ENCODE measurements at places on chromosomes 11 and 22.
A peak's percentile ranks its signal among the peaks of the same experiment; 100 is the strongest.

DNA sequence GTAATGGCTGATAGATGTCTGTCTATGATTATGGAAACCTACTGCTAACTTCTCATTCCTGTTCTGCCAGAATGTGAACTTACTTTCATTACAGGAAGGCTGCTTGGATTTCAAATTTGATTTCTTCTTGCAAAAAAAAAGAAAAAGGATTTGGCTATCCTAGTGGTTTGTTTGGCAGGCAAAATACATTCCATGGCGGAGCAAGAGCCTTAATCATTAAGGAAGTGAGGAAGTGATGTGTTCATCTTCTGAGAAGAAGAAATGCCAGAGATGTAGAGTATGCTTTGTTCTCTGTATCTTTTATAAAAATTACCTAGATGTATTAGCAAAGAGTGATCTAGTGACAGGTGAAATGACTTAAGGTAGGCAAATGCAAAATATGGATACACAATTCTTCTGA lies 356.3 kb downstream of the SOX6 start:
- no peak for DNase-seq

- DNase-seq, result no peak
These were observed 3.1 kb upstream of the CLDN5 start for GRCh38 chr22:19527321-19527721.

GRCh38 chr11:109658190-109658589 lies 236.2 kb downstream of the C11orf87 start:
- DNase-seq, result no peak

DNA sequence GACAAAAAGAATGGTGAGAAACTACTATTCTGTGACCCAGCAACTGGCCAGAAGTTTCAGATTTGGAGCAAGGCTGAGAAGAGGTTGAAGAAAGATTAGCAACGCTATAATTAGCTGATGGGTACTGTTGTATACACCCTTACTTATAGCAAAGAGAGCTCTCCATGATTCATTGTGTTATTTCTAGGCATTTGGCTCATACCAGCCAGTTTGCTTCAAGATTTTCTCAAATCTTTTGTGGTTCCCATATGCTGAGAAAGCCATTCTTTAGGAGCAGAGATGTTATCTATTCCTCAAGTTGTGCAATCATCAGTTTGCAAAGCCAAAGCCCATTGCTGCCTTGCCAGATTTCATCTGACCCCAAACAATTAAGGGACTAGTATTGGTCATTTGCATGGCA lies 179.4 kb downstream of the ETS1 start:
- no peak for DNase-seq

GRCh38 chr22:31179345-31179744 lies 19.4 kb downstream of the RNF185 start:
- DNase-seq, result no peak

- DNase-seq, result no peak
These were observed 2.4 kb downstream of the RRP8 start for GRCh38 chr11:6601041-6601461.

- no peak for DNase-seq
These were observed 36.9 kb upstream of the LINC01488 start for GRCh38 chr11:69444381-69445130.

GRCh38 chr11:122229078-122229477 lies 113.1 kb upstream of the BLID start:
- DNase-seq, result no peak

- no peak for DNase-seq
These were observed 16.7 kb downstream of the MMP7 start for GRCh38 chr11:102513869-102514268.

DNA sequence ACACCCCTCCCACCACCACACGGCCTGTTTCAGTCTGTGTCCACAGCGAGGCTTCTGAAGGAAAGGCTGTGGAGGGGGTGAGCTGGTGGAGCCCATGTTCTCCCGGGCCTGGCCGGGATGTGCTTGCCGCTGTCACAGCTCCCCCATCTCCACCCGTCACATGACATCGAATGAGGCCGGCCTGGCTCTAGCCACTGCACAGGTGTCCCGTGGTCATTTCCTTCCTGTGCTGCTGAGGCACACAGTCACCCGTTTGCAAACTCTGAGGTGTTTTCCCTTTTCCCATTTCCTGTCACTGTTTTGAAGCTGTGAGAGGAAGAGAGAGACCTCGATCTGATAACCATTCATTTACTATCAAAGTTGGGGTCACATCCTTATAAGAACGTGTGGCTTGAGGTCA lies 55.7 kb upstream of the CLDN5 start:
- no peak for DNase-seq

- DNase-seq, result no peak
These were observed 109.1 kb downstream of the TRPC6 start for GRCh38 chr11:101474666-101475065.

GRCh38 chr11:123139206-123139605 lies 55.8 kb downstream of the CLMP start:
- no peak for DNase-seq

DNA sequence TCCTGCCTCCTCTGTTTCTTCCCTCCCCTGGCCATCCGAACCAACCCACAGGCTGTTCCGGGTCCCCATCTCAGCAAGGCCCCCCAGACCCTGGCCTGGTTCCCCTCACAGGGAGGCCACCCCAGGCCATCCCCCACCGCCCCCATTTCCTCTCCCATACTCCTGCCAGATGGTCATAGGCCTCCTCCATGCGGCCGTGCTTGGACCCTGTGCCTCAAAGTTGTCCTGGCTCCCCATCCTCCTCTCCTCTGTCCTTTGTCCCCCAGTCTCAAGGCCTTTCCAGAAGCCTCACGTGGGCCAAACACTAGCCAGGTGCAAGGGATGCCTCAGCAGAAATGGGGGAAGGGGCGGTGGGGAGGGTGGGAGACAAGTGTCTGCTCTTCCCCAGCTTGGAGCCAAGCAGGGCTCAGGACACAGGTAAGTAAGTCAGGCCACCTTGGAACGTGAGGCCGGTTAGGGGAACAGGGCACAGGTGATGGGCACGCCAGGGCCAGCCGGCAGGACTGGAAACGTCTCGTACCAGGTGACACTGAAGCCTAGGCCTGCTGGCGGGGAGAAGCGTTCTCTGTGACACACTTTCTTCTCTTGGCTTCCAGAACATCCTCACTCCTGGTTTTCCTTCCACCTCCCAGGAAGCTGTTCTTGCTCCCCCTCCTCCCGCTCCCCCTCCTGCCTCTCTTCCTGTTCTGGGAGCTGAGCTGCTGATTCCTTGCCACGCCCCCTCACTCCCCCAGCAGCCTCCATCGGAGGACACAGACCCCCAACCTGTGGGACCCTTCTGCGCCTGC lies 31.5 kb upstream of the SLC22A12 start:
- no peak for DNase-seq

GRCh38 chr11:119374632-119375336 lies 6.7 kb downstream of the USP2 start:
- no peak for DNase-seq

GRCh38 chr11:134332189-134332631 lies 422 bp downstream of the GLB1L2 start:
- no peak for DNase-seq

DNA sequence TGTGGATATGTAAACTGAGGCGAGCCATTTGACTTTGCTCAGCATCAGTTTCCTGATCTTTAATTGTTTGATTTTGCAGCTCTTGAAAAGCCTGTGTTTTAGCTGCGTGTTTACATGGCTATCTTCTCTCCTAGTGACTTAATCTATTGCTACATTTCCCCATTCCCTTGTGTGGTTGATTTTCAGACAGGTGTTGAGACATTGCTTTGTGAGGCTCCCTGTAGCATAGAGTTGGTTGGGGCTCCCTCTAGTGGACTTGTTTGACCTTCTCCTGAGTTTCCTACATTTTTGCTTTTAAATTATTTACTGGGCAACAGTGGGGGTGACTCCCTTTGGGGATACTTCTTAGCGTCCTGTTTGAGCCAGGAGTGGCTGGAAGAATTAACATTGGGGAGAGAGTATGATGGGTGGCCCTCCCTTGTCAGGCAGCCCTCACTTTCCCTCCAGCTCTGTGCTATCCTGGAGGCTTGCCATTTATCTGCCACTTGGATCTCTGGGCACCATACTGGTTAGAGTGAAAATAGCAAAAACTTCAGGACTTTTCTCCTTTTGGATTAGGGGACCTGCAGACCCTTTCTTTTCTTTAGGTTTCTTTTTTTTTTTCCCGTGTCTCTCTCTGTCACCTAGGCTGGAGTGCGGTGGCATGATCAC lies 9.2 kb upstream of the CBL start:
- DNase-seq, result peak; percentile 87

DNA sequence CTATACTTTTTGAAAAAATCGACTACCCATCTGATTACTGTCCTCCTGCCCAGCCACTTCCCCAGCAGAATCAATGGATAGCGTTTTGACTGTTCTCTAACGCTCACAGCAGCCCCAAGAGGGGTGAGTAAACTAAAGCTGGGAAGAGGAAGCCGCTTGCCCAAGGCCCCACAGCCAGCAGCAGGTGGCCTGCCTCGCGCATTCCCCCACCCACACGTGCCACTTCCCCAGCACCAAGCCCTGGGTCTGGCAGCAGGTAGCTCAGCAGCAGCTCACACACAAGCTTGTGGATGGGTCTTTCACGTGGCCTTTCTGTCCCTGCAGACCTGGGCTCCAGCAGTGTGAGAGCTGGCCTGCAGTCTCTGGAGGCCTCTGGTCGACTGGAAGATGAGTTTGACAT lies 34.3 kb downstream of the TOM1 start:
- DNase-seq, result no peak

DNA sequence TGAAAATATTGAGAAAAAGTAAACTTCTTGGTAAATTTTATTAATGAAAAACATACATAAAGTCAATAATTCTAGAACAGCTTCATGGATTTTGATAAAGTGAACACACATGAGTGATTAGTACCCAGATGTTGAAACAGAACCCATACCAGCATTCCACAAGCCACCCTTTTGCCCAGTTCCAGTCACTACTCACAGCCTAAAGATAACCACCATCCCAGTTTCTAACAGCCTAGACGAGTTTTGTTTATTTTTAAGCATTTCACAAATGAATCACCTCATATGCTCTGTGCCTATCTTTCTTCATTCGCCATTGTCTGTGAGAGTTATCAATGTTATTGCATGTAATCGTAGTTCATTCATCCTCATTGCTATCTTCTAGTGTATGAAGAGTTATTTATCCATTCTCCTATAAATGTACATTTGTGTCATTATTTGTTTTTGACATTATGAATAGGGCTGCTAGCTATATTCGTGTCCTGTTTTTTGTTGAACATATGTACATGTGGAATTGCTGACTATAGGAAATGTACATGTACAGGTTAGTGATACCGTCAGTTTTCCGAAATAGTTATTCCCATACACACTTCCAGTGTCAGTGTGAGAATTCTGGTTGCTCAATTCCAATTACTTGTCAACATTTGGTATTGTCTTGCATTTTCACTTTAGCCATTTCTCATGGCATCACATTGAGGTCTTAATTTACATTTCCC lies 44.5 kb upstream of the TEAD1 start:
- DNase-seq, result no peak

GRCh38 chr11:27013781-27014361 lies 20.0 kb downstream of the FIBIN start:
- no peak for DNase-seq

DNA sequence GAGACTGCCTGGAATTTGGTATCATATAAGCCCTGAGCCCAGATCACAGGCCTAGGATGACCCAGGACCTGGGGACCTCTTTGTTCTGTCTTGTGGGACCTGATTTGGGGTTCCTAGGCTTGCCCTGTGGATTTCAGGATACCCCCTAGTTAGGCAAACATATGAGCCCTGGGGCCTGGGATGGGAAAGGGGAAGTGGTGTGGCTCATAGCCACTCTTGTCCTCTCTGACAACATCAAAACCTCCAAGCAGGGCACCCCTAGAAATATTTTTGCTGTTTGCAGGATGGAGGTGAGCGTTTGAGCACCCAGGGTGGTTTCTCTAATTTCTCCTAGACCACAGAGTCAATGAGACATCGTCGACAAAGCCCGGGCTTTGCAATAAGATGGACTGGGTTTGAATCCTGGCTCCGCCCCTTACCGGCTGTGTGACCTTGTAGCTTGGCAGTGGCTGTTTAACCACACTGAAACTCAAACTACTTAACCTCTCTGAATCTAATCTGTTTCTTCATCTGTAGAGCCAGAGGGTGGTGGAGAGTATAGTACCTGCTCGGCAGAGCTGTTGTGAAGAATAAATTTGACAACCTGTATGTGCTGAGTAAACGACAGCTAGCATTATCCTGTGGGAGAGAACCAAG lies 5.3 kb upstream of the LRRC10B start:
- no peak for DNase-seq

- no peak for DNase-seq
These were observed 35.0 kb downstream of the HIRA start for GRCh38 chr22:19396561-19396933.

DNA sequence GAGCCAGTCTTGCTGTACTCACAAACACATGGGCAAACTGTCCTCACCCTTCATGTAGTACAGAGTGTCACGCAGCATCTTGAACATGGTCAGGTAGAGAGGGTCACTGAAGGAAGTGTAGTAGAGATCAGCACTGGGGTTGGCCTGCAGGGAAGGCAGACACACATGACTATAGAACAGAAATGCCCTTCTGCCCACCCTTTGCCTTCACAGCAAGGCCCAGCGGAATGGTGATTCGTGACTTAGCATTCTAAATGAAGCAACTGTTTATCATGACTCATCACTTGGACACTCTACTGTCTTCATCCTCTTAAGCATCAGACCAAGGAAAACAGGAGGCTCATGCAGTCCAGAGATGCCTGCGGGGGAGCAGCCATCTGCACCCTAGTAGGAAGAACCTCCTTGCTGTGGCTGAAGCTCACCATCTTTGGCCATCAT lies 33.4 kb downstream of the SERPIND1 start:
- no peak for DNase-seq

GRCh38 chr11:76096552-76096951 lies 109.8 kb downstream of the WNT11 start:
- no peak for DNase-seq

GRCh38 chr11:3341298-3341697 lies 37.6 kb downstream of the ZNF195 start:
- peak; percentile 56 for DNase-seq

GRCh38 chr22:44119669-44120313 lies 60.9 kb upstream of the PARVG start:
- DNase-seq, result no peak

DNA sequence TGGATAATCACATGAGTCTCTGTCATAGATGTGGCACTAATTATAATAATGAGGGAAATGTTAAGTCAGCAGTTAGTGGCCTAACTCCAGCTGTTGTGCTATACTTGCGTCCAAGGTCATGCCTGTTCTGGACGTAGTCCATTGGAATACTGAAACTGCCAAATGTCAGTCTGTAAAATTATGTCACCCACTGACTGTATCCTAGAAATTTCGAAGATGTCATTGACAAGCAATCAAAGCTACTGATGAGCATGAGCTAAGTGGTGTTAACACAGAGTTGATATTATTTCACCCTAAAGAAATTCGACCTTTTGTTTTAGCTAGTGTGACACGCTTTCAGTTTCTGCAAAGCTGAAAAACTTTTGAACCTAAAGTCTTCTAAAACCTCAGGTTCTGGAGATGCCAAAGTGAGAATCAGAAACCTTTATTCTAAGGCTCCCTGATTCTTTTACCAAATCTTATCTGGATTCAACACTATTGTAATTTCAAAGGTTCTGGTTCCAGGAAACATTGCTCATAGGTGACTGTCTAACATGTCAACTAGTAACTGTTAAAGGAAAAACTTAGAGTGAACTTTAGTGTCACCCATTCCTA lies 14.9 kb upstream of the ME3 start:
- DNase-seq, result no peak

- DNase-seq, result no peak
These were observed 56.6 kb downstream of the LMO2 start for GRCh38 chr11:33835143-33835878.

- DNase-seq, result no peak
These were observed 86.6 kb downstream of the FBXO7 start for GRCh38 chr22:32561163-32561562.

- DNase-seq, result no peak
These were observed 131.4 kb upstream of the C11orf58 start for GRCh38 chr11:16606784-16607674.

Measured in GM13977 (cell line).